ENCODE measurements at places on chromosomes 3 and 15. TPM values are rescaled to one million over a fixed set of nuclear protein-coding genes. Genes with fewer than 3 reads are reported as not detected.

Gene CHRM5
- not detected for total RNA-seq

Gene TTLL13
- not detected for total RNA-seq

- no peak overlapping the region for H3K4me3 ChIP-seq
- DNase-seq: no peak
- H3K4me1 ChIP-seq: no peaks in the 10 kb centered on the region
- H3K36me3 ChIP-seq: no peaks in the 10 kb centered on the region
- H3K27ac ChIP-seq: no peak overlapping the region
- no peaks in the 10 kb centered on the region for H3K27me3 ChIP-seq
Observed at GRCh38 chr15:36803773-36804172, 224.3 kb downstream of the CDIN1 start.

Gene MB21D2
- 3.2 TPM for total RNA-seq
